Muscle of back (tissue), 13 donors: ENCODE measurements at places on chromosomes 3 and 15. TPM values are rescaled to one million over a fixed set of nuclear protein-coding genes. Genes with fewer than 3 reads are reported as not detected.

DNA sequence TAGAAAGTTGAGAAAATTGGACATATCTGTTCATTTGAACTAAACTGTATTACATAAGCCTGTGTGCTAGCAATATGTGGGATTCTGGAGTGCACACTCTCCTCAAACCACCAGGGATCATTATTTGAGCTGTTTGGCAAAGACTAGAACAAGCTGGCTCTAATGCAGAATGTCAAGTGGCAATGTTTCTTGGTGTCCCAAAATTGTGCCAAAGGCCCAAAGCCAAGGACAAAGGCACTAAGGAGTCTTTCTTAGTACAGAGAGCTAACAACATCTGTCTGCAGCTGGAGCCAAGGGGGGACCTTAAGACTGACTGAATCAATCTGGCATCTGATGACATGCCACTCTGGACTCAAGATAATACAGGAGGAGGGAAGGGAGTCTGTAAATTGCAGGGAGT, 76.7 kb upstream of the STRIT1 start:
- peak; percentile 41 for DNase-seq

DNA sequence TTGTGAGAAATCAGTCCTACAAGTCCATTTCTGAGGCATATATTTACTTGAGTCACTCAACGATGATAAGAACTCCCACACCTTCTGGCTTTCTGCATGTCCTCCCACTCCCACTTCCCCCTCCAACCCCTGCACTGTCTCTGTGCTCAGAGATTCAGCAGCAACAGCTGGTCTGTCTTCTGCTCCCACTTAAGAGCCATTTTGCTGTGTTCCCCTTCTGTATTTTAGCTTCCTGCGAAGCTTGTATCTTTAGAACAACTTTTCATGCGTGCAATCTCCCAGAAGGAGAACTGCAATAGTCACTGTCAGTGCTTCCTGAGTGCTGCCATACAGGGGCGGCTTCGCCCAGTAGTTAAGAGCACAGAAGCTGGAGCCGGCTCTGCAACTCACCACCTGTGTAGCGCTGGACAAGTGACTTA, 90.0 kb upstream of the SPATA12 start:
- peak; percentile 26 for DNase-seq

- DNase-seq: no peak
Observed at GRCh38 chr3:191348098-191348497, 17.8 kb upstream of the UTS2B start.

GRCh38 chr3:185649414-185649813, 63.3 kb downstream of the SENP2 start:
- no peak for DNase-seq

The SLC30A4 gene
- 4.6 TPM for polyA plus RNA-seq

The FOXB1 gene
- not detected for polyA plus RNA-seq
